Prostate gland (tissue), 2 donors: ENCODE measurements at places on chromosomes 7 and 10. TPM values are rescaled to one million over a fixed set of nuclear protein-coding genes. Genes with fewer than 3 reads are reported as not detected.

The GARIN1A gene
- 0.18 TPM for total RNA-seq

DNA sequence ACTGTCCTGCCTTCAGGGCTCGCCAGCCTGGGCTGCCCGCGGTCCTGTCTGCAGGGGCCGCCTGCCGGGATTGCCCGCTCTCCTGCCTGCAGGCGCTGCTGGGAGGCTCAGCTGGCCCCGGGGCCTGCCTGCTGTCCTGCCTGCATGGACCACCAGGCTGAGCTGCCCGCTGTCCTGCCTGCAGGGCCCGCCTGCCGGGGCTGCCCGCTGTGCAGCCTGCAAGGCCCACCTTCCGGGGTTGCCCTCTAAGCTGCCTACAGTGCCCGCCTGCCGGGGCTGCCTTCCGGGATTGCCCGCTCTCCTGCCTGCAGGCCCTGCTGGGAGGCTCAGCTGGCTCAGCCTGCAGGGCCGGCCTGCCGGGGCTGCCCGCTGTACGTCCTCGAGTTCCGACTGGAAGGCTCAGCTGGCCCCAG lies 164.4 kb downstream of the GLRX3 start:
- H3K27me3 ChIP-seq, result no peaks in the 10 kb centered on the region
- H3K27ac ChIP-seq, result peak overlapping the region; percentile 66
- peak overlapping the region; percentile 32 for H3K4me3 ChIP-seq
- no peak for DNase-seq
- H3K36me3 ChIP-seq, result no peaks in the 10 kb centered on the region

GRCh38 chr10:58674251-58674650 lies 161.6 kb downstream of the BICC1 start:
- H3K27me3 ChIP-seq, result no peaks in the 10 kb centered on the region
- DNase-seq, result no peak
- H3K36me3 ChIP-seq, result no peaks in the 10 kb centered on the region
- H3K27ac ChIP-seq, result no peak overlapping the region

The RAB19 gene
- total RNA-seq, result 0.80 TPM
